ENCODE measurements at places on chromosomes 3 and 15. TPM values are rescaled to one million over a fixed set of nuclear protein-coding genes. Genes with fewer than 3 reads are reported as not detected.

DNA sequence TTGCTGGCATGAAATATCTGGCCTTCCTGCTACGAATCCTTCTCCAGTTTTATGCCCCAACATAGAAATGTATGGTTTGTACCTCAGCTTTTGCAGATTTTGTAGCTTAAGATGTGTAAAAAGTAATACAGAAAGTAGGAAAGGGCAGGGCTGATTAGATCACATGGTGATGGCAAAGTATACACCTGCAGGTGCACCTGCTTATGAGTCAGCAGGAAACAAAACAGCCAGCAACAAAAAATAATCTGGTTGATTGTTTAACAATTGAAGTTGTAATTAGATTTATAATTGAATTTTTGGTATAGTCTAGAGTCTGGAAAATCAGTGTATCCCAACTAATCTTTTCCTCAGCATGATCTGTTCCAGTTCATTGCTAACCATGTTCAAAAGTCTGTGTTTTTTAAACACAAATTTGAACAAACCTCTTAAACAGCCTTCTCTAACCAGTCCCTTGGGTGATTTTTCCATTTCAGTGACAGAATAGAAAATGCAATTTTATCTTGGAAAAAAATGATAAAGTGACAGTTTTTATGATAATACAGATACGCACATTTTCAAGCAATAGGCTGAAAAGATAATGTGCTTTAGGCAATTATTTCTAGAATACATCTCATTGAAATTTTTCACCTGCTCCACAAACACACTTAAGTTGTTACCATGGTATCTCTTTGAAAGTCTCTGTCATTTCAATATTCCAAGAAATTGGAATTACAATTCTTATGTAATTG, 477.4 kb downstream of the NAALADL2 start:
- DNase-seq = no peak

DNA sequence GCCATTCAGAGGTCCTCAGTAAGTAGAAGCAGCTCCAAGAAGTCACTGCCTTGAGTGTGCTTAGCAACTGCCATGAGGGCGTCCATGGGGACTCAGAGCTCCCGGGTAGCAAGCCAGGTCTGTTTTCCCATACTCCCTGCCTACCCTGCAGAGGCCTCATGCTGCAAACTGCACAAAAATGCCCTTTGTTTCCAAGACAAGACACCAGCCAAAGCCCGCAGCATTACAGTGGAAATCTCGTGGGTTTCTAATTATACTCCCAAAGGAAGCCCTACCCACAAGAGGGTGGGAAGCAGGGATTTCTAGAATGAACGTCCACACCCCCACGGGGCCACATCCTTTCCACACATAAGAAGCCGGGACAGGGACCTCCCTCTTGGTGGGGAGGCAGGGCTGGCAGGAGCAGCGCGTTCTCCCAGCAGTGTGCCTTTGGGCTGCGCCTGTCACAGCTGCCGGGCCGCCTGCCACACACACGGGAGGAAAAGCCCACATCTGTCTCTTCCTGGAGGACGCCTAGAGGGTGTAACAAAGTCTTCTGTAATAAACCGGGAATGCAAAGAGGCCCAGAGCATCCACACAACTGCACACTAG, 31.1 kb downstream of the FAM174B start:
- no peak for DNase-seq

- DNase-seq = no peak
Observed at GRCh38 chr15:45225506-45226273, 26.3 kb upstream of the SLC28A2 start.

- DNase-seq = no peak
Observed at GRCh38 chr3:13549623-13550422, 898 bp downstream of the FBLN2 start.

DNA sequence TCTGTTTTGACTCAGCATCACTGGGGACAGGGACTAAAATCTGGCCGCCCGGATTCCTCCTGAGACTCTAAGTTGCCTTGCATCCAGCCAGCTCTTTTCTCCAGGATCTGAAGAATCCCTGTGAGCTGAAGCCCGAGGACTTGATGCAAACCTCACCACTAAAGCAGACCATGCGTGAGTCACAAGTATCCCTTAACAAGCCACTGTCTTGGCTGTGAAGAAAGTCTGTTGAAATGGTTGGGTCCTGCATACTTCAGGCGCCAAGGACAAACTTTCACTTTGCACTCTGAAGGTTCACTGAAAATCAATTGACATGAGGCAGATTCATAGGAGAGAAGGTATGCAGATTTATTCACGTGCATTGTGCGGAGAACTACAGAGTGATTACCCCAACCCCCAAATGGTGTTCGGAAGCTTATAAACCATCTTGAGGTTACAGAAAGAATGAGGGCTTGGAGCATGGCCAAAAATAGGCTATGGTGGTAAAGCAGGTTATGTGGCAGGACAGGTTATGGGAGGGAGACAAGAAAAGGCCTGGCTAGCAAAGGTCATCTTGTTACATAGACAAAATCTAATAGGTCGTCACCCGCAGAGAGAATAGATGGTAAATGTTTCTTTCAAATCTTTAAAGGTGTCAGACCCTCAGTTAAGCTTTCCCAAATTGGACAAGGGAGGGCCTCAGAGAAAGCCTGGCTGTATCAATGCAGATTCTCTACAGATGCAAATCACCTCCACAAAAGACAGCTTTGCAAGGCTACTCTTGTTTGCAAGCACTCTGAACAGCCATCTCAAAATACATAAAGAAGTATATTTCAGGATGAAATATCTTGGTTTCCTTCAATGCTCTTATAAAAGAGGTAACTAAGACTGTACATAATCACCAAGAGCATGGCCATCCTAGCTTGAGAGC, 126.3 kb upstream of the PLAAT1 start:
- DNase-seq = no peak

- no peak for DNase-seq
Observed at GRCh38 chr3:157231071-157231470, 71.1 kb upstream of the CCNL1 start.

GRCh38 chr3:61090389-61091169, 160.7 kb downstream of the FHIT start:
- DNase-seq = no peak

- no peak for DNase-seq
Observed at GRCh38 chr3:45188719-45189659, 37.1 kb downstream of the TMEM158 start.

DNA sequence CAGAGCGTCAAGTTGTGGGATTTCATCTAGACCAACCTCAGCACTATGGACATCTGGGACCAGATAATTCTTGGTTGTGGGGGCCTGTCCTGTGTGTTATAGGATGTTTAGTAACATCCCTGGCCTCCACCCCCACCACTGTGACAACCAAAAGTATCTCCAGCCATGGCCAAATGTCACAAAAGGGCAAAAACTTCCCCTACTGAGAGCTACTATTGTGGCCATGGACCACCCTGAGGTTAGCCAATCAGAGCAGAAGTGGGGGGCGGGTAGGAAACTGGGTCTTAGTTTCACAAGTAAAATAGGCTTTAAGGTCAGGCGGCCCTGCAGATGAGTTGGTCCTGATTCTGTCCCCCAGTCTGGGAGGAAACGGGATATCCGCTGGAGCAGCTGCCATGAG, 25.4 kb downstream of the KIF7 start:
- DNase-seq = no peak

DNA sequence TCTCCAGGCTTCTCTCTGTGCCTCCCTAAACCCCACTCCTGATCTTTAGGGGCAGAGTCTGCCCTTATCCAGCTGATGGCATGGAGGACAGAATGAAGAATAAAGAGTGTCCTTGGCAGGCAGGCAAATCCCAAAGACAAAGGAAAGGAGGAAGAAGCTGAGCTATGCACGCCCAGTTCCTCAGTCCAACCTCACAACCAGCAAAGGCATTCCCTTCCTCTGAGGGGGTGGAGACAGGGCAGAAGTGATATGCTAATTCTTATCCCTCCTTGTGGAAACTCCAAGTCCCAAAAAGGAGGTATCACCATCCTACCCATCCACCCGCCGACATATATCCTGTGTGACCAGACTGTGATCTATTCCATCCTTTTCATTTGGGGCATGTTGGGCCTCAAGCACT, 10.5 kb upstream of the CCDC54 start:
- DNase-seq = peak; percentile 44

- no peak for DNase-seq
Observed at GRCh38 chr15:94004697-94005096, 226.7 kb upstream of the MCTP2 start.

- peak; percentile 35 for DNase-seq
Observed at GRCh38 chr3:108305484-108306172, 9.3 kb downstream of the HHLA2 start.

DNA sequence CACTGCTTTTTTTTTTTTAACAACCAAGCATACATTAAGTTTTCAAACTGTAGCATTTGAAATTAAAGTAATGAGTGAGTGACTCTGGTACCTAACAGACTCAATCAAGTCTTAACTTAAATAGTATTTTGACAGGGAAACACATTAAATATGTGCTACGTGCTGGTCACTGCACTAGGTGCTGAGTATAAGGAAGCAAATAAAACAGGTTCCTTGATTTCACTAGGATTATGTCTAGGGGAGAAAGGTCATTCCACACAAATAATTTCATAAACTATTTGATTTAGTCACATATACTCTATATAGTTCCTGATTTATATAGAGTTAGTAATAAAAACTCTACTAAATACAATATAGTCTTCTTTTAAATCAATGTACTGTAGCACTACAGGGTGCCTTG, 89.4 kb downstream of the SUCLG2 start:
- no peak for DNase-seq

- DNase-seq = peak; percentile 50
Observed at GRCh38 chr3:50620820-50621219, 3.9 kb downstream of the MAPKAPK3 start.

GRCh38 chr3:134311265-134311664, 60.6 kb upstream of the RYK start:
- peak; percentile 88 for DNase-seq

GRCh38 chr3:95341314-95341713, 1278.5 kb downstream of the NSUN3 start:
- DNase-seq = no peak

DNA sequence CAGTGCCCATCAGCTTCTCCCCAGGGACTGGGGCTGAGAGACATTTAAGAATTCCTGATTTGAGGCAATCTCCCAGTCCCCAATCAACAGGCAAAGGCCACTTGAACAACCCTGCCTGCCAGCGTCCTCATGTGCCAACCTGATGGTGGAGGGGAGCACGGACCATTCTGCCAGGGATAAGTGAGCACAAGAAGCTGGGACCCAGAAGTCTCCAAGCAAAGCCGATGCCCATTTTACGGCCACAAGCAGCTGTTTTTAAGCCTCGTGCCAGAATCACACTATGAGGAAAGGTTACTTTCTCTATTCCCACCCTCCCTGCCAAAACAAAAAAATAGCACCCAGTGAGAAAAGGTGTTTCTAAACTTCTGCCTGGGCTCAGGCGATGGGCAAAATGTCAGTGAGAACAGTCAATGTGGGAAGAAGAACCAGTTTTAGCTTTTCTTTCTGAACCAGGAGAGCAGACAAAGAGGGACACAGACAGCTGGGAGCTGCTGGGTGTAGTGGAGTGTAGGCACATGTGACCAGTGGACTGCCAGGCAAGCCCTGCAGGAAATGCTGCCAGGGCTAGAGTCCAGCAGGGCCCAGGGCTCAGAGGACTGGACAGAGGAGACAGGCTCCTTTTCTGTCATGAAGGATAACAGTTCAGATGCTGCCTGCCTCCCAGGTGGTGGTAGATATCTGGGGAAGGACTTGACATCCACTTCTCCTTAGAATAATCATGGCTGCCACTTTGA, 57.7 kb downstream of the ATP2B2 start:
- DNase-seq = no peak

DNA sequence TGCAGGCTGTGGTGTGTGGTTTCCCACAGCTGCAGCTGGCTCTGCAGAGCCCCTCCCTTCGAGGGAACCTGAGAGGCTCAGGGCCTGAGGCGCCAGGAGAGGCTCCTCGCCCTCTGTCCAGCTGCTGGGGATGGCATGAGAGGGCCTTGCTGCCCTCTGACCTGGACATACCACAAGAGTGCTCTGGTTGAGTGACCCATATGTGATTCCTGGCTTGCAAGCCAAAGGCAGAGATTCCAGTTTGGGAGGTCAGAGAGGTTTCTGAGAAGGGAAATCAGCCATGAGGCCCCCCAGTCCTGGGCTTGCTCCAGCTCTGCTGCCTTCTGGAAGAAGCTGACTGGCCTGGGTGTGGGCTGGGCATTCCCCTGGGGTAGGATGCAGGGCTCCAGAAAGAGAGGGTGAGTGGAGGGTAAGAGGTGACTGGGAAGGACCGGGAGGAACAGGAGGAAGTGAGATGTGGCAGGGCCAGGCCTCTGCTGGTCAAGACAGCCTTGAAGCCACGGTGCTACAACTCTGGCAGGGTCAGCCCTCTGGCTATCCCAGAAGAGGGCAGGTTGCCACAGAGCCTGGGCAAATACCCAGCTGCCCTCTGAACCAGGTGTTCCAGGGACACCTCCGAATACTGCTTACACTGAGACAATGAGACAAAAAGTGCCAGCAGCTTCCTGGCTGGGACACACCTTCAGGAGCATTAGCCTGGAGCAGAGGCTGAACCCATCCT, 16.0 kb upstream of the SRP14 start:
- peak; percentile 87 for DNase-seq

DNA sequence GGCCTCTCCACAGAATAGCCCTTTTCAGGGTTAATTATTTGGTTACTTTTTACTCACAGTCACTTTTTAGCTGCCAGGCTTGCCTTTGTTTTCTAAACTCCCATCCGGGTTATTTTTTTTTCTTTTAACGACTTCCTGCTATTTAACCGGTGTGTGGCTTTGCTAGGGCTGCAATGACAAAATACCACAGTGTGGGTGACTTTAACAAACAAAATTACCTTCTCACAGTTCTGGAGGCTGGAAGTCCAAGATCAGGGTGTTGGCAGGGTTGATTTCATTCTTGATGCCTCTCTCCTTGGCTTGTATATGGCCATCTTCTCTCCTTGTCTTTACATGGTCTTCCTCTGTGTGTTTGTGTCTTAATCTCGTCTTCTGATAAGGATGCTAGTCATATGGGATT, 91.5 kb downstream of the IL1RAP start:
- DNase-seq = no peak

GRCh38 chr15:75650908-75651809, 3.4 kb downstream of the SNX33 start:
- peak; percentile 58 for DNase-seq

DNA sequence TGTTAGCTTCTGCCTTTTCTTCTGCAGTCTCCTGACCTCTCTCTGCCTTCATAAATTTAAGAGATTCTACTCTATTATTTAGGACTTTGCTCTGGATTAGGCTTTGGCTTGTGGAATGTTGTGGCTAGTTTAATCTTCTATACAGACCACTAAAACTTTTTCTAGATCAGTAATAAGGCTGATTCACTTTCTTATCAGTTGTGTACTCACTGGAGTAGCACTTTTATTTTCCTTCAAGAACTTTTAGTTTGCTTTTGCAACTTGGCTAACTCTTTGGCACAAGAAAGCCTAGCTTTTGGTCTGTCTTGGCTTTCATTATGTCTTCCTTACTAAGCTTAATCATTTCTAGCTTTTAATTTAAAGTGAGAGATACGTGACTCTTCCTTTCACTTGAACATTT, 265.5 kb upstream of the TBC1D5 start:
- DNase-seq = no peak

The VIPR1 gene
- not detected for total RNA-seq

The OR4F6 gene
- total RNA-seq = not detected

The EPHA3 gene
- not detected for total RNA-seq

Measured in MG63 (cell line).